HCEC 1CT (cell line): ENCODE measurements at places on chromosomes 6 and 20.
A peak's percentile ranks its signal among the peaks of the same experiment; 100 is the strongest.

DNA sequence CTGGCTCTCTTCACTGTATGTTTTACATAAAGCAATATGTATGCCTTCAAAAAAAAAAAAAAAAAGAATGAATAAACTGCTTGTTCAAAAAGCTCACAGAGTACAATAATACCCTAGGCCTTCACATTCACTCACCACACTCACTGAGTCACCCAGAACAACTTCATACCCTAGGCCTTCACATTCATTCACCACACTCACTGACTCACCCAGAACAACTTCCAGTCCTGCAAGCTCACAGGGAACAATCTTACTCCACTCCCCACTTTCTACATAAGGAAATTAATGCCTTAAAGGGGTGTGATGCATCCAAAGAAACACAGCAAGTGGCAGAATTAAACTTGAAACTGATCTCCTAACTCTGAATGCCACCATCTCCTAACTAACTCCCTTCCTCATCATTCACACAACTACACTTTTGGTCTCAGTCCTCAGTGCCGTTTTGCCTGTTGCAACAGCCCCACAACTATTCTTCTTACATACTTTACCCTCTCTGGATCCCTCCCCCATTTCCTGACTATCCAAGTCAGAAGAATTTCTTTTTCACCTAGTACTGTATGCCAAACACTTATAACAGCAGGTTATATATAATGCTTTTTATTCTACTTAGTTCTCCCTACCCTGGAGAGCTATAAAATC, 34.2 kb downstream of the NHSL1 start:
- DNase-seq: peak; percentile 95

DNA sequence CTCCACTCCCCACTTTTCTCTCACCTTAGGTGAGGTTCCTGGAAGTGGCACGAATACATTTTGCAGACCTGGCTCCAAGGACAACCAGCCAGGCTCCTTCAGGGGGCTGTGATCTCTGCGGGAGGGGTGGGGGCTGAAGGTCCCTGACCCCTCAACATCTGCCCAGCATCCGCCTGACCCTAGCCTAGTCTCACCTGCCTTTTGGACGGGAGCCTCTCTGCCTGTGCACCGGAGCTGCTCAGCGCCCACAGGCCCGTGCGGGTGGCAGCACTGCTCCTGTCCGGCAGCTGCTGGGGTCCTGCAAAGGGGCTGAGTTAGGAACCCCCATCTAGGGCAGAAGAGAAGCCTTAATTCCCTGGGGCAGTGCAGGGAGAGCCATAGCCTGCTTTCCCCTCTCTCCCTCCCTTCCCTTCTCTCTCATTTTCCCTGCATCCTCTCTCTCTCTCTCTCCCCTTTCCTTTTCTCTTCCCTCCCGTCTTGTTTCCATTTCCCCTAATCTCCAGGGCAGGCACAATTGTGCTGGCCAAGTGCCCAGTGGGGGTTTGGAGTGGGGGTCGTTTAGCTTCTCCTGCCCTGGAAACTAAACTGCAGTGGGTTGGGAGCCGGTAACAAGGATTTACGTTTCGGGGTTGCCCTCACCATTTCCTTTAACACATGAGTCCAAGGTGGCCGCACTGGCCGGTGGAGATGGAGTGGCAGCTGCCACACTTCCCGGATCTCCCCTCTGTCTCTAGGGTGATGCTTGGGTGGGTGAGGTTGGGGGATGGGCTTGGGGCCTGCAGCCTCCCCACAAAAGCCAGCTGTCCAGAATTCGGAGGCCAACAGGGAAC, 54.1 kb downstream of the CTCFL start:
- no peak for DNase-seq

DNA sequence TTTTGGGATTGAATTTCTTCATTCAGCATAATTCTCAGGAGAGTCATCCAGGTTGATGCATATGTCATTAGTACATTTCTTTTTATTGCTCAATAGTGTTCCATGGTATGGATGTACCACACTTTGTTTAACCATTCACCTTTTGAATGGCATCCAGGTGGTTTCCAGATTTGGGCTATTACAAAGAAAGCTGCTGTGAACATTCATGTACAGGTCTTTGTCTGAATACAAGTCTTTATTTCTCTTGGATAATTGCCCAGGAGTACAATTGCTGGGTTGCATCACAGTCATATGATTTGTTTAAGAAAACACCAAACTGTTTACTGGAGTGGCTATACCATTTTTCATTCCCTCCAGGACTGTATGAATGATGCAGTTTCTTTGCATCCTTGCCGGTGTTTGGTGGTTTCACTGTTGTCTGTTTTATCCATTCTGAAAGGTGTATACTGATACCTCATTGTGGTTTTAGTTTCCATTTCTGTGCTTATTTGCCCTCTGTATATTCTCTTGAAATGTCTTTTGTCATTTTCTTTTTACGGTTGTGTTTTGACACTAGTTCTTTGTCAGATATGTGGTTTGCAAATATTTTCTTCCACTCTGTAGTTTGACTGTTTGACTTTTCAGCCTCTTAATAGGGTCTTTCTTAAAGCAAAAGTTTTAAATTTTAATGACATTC, 8.8 kb downstream of the CDKAL1 start:
- DNase-seq: peak; percentile 74

- peak; percentile 95 for DNase-seq
Measured at GRCh38 chr6:25302677-25303128, 23.5 kb downstream of the CARMIL1 start.
